ENCODE measurements at places on chromosomes 11 and 22. TPM values are rescaled to one million over a fixed set of nuclear protein-coding genes. Genes with fewer than 3 reads are reported as not detected.

KLHL35 gene
- 0.83 TPM for total RNA-seq

POU2AF1 gene
- not detected for total RNA-seq

KRTAP5-7 gene
- total RNA-seq, result not detected

CD6 gene
- 0.21 TPM for total RNA-seq

OR52R1 gene
- total RNA-seq, result not detected

All from A549 treated with Hydrocortisone at 1 μM for 4 hours (cell line).